ENCODE measurements at places on chromosomes 13 and 19. TPM values are rescaled to one million over a fixed set of nuclear protein-coding genes. Genes with fewer than 3 reads are reported as not detected.

Gene PRR22
- not detected for total RNA-seq

Gene NLRP4
- total RNA-seq = not detected

Gene SBNO2
- 42.0 TPM for total RNA-seq

Gene YJEFN3
- total RNA-seq = 0.39 TPM
